ENCODE measurements at places on chromosomes 11 and 22.

DNA sequence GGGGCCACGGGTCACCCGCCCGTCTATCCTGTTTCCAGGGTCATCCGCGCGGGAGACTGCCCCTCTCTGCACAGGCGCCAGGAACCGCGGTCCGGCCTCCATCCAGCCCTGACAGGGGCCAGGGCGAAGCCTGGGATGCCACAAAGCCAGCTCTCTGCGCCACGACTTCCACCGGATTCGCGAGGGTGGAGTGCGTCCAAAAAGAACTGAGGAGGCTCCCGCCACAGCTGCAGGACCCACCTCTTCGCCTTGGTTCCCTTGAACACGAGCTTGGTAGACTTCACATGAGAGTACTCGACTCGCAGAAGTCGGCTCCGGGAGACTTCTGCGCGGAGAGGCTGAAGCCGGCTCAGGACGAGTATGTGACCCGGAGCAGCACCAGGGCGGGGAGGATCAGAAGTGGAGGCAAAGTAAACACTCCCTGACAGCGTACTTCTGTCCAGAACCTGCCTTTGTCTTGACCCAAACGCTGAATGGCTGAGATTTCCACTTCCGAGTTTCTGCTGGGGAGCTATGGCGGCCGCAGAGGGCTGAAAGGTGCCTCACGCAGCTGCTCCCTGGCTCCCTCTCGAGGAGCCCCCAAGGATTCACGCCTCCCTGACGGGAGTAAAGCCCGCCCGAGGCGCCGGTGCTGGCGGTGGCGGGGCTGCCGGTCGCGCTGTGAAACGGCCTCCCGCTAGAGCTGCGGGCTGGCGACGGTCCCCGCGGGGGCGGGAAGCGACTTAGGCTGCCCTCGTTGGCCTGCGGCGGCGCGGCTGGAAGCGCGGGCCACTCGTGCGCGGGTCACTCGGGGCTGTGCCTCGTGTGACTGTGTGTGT is 4566.7 kb upstream of the OR11H1 start:
- DNase-seq, result no peak

DNA sequence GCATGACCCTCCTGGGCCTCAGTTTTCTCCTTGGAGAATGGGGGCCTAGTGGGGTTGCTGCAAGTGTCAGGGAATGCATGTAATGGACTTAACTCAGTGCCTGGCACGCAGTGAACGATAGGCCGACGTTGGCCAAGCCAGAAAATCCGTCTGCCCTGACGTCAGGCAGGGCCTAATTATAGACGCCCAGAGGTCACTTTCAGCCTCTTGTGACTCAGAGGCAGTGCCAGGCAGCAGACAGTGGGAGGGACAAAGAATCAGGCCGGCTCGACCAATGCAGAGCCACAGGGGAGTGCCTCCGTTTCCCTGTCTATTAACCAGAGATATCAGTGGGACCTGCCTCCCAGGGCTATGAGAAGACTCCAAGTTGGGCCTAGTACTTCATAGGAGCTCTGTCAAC is 115.0 kb downstream of the MN1 start:
- no peak for DNase-seq

DNA sequence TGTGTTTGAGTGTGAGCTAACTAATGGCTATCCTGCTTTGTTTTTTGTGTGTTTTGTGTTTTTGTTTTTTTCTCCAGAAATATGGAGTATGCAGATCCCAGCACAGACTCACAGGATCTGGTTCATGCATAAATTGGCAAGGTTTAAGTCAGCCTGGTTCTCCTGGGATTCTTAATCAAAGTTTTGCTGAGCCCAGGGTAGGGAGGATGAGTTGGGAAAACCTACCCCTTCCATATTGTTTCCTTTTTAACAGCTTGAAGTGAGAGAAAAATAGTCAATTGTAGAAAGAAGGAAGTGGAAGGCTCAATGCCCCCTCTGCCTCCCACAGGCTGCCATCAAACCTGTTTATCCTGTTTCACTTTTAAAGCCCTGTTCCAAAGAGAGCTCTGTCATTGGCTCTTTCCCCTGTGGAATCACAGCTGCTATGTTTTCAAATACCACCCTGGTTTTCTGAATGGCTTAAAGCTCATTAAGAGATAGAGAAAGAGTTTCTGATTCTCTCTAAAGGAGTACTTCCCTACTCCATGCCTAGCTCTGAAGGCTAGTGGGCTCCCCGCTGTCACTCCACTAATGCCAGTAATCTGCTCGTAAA is 23.4 kb upstream of the CADM1 start:
- DNase-seq, result no peak

- no peak for DNase-seq
These were observed 101.3 kb upstream of the GAL start for GRCh38 chr11:68583041-68583446.

- DNase-seq, result no peak
These were observed 8.0 kb downstream of the ARHGAP1 start for GRCh38 chr11:46692450-46692849.

DNA sequence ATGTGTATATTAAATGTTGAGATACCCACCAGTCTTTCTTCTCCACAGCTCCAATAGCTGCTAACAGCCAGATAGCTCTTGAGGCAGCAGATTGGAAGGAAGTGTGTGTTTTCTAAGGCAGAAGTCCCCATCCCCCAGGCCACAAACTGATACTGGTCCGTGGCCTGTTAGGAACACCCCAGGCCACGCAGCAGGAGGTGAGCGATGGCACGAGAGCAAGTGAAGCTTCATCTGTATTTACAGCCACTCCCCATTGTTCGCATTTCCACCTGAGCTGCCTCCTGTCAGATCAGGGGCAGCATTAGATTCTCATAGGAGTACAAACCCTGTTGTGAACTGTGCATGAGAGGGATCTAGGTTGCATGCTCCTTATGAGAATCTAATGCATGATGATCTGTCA is 12.7 kb downstream of the CCDC73 start:
- DNase-seq, result no peak

GRCh38 chr11:64887757-64888405 is 9.5 kb upstream of the EHD1 start:
- peak; percentile 85 for DNase-seq

DNA sequence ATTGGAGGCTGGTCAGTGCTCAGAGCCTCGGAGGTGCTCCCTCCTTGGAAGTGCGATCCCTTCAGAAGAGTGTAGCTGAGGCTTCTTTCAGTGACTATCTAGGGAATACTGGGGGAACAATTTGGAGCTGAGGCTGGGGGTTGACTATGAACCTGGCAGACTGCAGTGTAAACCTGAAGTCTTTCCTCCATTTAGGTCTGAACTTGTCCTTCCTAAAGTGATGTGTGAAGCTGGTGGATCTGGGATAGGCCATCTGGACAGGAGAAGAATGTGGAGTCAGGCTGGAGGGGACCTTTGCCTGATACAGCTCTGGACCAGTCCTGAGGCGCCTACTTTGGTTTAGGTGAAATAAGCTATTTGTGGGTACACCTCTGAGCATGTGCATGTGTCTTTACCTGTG is 3.5 kb upstream of the INSC start:
- DNase-seq, result no peak

DNA sequence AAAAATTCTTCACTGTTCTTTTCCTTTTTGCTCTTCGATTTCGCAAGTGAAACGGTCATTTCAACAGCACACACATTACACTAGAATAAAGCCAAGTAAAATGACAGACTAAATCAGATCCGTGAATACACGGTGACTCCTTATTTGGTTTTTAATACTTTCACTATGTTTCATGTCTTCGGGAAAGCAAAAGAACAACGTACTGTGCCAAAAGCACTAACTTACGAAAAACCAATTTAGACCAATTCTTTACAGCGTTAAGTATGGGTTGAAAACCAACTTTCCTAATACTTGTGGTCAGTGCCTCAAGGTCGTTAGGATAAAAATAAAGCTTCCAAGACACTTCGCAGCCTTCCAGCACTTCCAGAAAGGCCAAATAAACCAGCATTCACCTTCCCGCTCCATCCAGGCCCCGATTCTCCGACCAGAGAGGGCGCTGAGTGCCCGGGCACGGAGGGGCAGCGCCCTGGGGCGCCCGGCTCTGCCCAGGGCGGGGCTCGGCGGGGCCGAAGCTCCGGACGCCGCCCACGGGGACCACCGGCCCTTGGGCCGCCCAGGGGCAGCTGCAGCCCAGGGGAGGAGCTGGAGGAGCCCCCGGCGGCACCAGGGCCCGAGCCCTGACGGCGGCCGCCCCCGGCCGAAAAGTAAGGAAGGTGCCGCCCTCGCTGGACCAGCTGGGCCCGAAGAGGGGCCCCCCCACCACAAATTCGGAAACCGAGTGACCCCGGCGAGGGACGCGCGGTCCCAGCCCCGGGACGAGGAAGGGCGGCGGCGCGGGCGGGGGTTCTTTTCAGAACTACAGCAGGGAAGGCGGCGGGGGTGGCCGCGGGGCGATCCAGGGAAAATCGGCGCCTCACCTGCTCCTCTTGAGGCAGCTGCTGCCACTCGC is 499 bp downstream of the ATL3 start:
- DNase-seq, result peak; percentile 30

GRCh38 chr22:41650229-41650628 is 29.1 kb downstream of the XRCC6 start:
- DNase-seq, result no peak

DNA sequence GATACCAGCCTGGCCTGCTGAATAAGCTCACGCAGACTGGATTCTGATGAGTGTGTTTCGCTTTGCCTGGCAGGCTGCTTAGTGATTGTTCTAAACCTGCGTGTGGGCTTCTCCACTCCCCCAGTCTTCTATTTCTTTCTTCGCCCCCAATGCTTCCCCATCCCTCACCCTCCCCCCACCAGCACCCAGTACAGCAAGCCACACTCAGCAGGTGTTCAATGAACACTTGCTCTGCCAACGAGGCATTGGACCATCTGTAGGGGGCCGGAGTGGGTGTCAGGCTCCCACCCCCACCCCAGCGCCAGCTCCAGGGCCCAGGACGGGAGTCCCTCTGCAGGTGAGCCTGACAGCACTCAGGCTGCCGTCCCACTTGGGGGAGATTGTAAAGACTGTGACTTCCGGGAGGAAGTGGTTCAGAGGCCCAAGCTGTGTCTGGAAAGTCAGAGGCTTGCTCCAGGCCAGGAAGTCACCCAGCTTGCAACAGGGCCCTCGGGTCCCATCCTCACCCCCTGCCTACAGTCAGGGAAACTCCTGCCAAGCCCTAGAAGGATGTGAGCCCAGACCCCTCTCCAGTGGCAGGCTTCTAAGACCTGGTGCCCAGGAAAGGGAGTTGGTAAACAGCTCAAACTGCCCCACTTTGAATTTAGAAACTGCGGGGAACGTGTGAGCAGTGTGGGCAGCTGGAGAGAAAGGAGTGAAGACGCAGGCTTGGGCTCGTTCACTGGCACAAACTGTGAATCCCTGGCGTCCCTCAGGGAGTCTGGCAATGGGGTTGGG is 66.3 kb upstream of the PRDM11 start:
- DNase-seq, result peak; percentile 50

DNA sequence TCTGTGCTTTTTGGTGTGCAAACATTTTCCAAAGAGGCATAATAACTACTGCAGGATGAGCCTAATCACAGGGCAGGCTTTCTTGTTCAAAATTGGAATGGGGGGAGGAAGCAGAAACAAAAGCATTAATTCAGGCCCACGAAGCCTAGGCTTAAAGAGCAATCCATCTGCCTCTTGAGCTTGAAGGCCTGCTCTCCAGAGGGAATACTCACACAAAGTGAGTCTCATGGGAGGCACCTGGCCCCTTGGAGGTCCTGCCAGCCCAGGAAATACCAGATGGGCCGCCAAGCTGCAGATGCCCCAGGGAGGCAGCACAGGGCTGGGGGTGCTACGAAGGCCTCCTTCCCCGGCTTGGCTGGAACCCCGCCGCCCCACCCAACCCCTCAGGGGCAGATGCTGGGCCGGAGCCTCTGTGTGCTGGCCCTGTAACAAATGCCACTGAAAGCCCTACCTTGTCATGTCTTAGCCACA is 39.3 kb upstream of the COMT start:
- no peak for DNase-seq

GRCh38 chr22:37309211-37310074 is 27.1 kb downstream of the CYTH4 start:
- DNase-seq, result peak; percentile 50

DNA sequence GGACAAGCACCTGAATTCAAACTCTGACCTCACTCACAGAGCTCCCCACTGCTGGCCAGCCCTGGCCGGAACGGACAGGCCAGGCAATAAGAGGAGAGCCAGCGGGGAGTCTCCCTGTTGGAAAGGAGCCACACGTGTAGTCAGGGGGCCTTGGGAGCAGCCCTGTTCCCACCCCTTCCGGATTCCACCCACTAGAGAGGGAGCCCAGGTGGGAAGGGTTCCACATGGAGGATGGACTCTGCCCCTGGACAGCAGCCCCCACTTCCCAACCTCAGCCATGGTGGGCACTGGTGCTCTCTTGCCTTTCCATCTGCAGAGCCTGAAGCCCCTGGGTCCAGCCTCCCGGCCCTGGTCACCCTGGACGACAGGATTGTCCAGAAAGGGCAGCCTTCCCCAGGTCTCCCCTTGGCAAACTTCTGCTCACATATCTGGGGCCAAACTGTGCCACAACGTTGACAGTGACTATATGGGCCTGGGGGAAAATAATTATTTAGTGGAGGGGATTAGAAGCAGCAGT is 7.5 kb upstream of the APOBEC3A start:
- no peak for DNase-seq

DNA sequence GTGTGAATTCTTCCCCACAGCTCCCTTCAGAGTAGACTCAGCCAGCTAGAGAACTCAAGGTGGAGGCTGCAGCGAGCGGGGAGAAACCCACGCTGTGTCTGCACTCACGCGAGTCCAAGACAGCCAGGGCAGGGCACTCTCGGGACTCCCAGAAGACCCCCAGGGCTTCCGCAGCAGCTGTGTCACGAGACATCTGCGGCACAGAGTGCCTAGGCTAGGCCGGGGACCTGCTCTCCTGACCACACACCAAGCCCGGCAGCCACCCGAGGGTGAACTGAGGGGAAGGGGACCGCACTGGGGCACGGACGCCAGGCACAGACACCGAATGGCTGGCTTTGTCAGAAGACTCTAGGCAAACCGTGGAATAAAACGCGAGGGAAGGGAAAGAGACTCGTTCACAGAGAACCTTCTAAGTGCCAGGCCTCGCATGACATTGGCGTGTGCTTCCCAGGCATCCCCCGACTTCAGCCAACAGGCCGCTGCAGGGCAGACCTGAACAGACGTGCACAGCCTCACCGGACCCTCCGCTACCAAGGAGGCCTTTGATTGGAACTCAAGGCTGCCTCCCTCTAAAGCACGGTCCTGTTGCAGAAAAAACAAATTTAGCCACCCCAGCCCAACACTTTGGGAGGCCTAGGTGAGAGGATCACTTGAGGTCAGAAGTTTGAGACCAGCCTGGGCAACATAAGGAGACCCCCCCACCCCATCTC is 18.2 kb upstream of the MOB2 start:
- no peak for DNase-seq
